ENCODE measurements at places on chromosomes 1 and 21.

GRCh38 chr1:93845538-93846205 lies 33.3 kb downstream of the DNTTIP2 start:
- no peak for DNase-seq

DNA sequence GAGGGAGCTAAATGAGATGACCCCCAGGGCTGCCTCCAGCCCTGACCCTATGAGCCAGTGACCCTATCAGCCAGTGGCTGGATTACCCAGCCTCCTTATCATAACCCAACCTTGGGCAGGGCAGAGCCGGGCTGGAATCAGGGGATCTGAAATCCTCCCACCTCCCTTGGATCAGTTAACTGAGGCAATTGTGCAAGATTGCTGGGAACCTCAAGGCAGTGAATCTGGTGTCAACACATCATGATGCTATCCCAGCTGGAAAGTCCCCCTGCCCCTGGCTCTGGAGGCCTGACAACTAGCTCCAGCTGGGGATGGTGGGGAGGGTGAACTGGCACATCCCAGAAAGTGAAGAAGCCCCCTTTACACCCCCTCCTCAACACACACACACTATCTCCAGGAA lies 6.4 kb upstream of the TSPAN1 start:
- no peak for DNase-seq

- DNase-seq, result no peak
These were observed 56.1 kb downstream of the NPHP4 start for GRCh38 chr1:5936126-5936525.

DNA sequence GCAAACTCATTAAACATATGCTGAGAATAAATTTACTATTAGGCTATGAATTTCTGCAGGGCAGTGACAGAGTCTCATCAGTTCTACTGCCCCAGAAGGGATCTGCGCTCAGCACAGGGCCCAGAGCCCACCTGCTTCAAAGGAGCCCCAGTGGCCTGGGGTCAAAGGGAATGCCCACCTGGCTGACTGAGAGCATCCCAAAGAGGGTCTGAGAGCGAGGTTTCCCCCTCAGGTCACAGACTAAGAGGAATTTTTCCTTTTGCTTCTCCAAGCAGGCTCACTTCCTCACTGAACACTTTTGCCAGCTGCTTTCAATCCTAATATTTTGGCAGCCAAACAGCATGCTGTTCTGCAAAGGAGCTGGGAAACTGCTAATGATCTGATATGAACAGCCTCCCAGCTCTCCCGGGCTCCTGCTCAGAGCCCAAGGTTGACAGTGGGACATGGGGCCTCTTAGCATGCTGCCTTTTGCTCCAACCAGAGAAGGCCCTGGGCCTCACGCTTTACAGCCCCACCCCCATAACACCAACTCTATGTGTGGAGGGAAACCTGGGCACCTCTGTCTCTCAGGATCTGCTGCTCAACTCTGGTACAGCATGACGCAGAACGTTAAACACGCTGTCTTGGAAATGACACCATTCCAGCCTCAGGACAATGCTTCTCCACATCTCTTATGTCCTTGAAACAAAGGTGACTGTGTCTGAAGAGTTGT lies 70.7 kb upstream of the SYT6 start:
- DNase-seq, result no peak

DNA sequence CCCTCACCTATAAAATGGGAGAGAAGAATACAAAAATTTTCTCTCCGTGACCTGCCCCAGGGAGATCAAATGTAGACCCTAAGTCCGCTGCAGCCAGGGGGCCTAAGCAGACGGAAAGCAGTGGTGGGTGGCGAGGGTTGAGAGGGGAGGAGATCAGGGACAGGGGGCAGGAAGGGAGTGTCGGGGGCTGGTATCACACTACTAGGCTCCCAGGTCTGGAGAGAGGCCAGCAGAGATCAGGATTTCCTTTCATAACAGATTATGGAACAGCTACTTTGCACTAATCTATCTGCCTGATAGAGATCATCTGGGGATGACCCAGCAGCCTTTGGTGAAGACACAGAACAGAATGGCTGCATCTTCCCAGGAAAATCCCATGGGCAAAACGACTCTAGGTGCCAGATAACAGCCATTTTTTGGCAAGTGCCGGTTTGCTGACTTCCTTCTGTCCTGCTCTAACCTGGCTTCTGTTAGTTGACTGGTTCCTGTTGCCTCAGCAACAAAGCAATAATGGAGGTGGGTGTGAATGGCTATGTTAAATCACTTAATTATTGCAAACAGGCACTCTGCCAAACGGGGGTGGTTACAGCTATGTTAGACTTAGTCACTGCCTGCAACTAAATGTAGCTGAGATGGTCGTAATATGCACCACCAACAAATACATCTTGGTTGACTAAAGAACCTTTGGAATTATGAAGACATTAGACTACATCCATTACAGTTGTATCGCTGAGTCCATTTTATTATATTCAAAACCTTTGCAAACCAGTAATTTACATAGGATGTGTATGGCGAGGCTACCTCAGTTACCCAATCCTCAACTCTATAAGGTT lies 30.0 kb upstream of the EPS8L3 start:
- DNase-seq, result no peak

- DNase-seq, result no peak
These were observed 47.4 kb downstream of the CLCA4 start for GRCh38 chr1:86594284-86594770.

- DNase-seq, result no peak
These were observed 665.5 kb downstream of the USP25 start for GRCh38 chr21:16395285-16395684.

DNA sequence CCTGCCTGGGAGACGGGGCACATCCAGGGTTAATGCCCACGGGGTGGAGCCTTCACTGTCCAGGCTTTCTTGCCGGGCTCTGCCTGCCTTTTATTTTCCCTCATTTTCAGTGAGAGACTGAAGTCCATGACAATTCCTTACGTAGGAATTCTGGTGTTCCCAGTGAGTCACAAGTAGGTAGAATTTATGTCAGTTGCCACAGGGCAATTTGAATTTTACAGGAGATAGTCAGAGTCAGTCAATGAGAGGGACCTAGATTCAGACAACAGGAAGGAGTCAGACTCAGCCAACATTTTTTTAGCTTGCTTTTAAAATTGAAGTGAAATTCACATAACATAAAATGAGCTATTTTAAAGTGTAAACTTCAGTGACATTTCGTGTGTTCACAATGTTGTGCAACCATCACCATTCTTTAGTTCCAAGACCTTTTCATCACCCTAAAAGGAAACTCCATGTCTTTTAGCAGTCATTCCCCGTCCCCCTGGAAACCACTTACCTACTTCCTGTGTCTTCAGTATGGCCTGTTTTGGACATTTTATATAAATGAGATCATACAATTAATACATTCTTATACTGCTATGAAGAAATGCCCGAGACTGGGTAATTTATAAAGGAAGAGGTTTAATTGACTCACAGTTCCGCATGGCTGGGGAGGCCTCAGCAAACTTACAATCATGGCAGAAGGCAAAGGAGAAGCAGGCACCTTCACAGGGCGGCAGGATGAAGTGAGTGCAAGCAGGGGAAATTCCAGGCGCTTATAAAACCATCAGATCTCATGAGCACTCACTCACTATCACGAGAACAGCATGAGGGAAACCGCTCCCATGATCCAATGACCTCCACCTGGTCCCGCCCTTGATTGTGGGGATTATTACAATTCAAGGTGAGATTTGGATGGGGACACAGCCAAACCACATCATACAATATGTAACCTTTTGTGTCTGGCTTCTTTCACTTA lies 14.6 kb downstream of the AJAP1 start:
- no peak for DNase-seq

- no peak for DNase-seq
These were observed 287.5 kb downstream of the HLX start for GRCh38 chr1:221166559-221167318.

DNA sequence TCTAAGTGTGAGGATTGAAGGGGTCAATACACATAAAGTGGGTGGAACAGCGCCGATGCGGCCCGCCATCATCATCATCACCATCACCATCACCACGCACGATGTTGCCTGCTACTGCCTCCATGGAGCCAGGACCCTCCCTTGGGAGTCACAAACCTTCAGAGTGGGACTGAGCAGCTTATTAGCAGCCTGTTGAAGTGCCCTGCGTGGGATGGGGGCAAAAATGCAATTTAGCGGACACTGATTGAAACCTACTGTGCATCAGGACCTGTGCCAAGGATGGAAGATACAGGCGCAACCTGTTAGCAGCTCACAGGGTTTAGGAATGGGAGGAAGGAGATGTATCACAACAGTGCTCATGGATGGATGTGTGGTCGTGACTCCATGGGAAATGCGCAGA lies 26.7 kb downstream of the STPG1 start:
- DNase-seq, result no peak

GRCh38 chr21:21079646-21080045 lies 81.4 kb downstream of the NCAM2 start:
- no peak for DNase-seq

GRCh38 chr1:101902199-101902598 lies 94.5 kb downstream of the OLFM3 start:
- DNase-seq, result no peak

GRCh38 chr1:168271636-168272035 lies 9.0 kb upstream of the TBX19 start:
- no peak for DNase-seq

DNA sequence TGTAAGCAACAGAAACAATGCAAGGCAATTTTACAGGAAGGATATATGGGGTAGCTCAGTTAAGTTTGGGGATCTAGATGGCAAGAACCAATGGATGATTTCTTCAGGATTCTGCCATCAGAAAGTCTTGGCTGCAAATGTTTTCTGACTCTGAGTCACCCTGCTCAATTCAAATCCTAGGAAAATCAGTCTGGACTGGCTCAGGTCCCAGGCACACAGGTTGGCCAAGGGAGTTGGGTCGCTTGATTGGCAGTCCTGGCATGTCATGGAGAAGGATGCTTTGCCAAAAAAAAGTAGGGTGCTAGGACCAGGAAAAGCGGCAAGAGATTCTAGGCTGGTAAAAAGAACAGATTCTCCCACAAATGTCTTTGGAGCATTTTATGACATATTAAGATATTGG lies 28.9 kb upstream of the S1PR1 start:
- DNase-seq, result no peak

DNA sequence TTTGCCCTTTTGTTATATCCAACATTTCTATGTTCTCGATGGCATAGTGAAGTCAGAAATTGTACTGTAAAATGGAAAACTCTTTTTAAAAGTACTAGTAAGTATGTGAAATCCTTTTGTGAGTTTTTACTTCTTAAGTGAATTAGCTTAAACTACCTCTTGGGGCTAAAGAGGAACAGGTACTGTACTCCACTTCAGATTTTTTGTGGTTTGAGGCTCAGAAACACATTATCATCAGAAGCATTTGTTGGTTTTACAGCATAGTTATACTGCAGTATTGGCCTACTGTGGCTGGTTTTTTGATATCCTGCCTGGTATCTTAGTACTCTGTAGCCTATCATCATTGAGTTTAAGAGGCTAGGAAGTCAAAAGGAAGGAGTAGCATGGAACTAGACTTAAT lies 117.2 kb downstream of the NRDC start:
- no peak for DNase-seq

DNA sequence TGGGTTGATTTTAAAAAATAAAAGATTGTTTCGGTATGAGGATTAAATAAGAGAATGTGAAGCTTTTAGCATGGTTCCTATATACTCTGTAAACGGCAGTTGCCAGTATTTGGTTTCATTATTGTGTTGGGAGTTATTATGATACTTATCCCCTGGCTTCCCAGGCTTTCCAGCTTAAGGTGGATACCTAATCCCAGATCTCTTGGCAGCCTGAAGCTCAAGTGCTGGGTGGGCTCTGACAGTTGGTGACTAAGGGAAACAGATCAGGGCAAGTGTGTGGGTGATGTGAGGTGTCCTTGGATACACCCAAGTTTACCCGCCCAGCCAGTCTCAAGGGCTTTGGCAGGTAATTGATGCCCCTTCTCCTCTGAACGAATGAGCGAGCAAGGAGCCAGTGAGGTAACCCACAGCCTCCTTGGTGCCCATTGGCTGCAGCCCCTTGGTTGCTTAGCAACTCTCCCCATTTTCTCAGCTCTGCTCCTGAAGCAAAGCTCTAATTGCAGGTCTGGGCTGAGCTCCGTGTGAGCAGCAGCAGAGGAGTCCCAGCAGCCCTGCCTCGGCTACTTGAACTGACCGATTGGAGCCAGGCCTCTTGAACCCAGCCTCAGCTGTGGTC lies 6.1 kb downstream of the IPO13 start:
- no peak for DNase-seq

DNA sequence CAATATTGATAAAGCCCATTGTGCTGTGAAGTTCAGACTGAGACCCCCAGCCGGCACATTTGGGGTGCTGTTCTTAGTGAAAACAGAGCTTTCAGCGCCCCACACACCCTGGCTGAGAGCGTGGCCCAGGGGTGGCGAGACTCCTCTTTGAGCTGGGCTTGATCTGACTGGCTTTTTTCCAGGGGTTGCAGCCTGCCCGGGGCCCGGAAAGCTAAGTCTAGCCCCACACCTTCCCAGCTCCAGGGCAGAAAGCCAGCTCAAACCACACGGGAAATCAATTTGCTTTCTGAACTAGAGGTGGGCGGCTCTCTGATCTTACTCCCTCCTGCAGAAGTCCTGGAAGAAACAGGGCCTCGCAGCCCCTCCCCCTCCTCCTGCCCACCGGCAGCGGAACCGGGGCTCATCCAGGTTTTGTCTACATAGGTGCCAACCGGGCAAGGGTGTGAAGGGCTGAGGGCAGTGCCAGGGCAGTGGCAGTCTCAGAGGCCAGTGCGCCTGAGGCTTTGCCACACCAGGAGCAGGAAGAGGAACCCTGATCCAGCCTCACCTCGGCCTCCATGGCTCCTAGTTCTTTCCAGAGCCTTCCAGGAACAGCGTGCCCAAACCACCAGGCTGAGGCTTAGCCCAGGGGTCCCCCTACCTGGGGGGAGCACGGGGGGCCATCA lies 155.3 kb downstream of the NPHP4 start:
- no peak for DNase-seq

DNA sequence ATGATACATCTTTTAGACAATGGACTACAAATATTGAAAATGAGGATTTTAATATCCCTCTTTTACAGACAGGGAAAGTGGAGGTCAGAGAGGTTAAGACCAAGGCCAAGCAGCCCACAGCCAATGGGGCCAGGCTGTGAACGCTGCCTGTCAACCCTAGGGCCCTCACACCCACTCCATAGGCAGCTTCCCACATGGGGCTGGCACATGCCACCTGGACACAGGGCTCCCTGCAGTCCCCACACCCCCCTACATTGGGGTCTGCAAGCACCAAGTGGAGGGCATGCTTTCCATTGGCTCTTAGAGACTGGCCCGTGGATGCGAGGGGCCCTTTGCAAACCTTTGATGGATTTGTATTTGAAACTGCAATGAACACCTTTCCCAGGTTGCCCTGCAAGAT lies 348.5 kb upstream of the VAMP3 start:
- DNase-seq, result no peak

DNA sequence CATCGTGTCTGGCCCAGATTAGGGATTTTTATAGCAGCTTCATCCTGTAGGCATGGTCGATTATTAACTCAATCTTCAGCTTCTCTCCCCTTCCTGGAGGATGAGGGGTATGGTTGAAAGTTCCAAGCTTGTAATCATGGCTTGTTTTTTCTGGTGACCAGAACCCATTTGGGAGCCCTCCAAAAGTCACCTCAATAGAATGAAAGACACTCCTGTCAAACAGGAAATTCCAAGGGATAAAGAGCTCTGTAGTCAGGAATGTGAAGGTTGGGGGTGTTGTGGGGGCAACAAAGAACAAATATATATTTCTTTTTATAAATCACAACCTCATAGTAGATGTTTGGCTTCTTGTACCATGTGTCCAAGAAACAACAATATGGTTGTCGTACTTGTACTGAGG lies 212.7 kb upstream of the ESRRG start:
- DNase-seq, result no peak

All from stimulated activated CD8-positive, alpha-beta memory T cell treated with anti-CD3 and anti-CD28 coated beads, Interleukin-7, amount 100 ng/mL, for 1 hour (primary cell).